NCI-H187 (cell line): ENCODE measurements at places on chromosomes 7 and 10.

- no peak for DNase-seq
Measured at GRCh38 chr10:84185526-84186175, 8.7 kb upstream of the CDHR1 start.

DNA sequence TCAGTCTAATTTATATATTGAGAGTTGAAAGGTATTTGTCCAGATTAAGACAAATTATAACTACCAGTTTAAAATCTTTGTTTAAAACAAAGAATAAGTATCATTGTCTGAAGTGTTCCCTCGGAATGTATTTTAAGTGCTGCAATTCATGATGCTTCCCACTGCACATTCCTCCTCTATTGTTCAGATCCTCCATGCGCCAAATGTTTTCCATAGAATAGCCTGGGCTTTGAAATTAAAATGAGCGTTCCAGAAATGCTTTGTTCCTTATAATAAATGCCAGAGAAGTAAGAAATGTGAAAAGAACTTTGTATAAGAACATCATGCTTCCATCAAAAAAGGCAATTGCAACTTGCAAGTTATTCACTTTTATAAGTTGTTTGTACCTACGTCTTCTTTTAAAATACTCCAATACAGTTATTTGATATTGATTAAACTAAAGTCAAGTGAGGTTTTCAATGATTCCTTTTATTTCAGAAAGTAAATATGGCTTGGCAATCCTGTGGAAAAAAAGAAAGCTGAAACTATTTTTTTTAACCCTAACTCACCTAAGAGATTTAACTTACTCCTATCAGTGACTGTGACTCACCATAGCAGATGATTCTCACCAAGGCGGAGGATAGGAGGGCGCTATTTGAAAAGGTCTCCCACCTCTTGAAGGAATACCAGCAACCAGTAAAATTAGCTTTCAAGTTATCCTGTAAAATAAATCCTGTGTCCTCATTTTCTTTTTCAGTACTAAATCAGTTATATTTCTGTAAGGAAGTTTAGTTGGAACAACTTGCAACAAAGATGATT, 85.8 kb downstream of the CTNNA3 start:
- DNase-seq: no peak

DNA sequence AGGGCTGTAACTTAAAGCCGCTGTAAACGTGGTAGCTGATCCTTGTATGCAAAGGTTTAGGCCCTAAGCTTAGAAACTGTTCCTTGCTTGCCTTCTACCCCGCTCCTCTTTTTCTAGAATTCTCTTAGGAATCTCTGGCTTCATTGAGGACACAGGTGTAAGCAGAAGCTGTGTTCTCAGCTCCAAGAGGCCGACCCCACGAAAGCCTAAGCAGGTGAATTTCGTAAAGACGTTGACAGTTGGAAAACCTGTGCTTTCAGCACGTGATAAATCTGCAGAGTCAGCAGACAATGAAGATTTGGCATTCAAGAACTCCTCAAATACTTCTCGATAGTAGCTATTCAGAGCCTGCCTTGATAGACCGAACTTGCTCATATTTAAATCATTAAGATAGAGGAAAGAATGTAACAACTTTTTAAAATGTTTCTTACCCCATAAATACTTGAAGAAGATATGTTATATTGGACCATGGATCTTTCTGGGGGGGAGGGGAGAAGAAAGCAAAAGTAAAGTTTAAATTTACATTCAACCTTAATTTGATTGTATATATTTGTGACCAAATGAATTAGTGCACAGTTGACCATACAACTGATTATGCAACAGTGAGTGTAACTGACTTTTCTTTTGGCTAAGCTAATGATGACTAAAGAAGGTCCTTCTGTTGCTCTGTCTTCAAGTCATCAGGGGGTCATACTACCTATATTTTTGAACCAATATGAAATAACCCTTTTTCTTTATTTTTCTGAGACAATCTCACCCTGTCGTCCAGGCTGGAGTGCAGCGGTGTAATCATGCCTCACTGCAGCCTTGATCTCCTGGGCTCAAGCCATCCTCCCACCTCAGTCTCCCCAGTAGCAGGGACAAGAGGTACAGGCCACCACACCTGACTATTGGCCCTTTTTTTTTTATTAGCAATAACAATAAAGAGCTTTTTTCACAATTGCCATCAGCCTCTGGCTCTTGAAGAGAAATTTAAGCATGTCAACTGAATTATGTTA, 1.2 kb upstream of the GDI2 start:
- no peak for DNase-seq

- no peak for DNase-seq
Measured at GRCh38 chr10:86403183-86403797, 36.7 kb upstream of the GRID1 start.

GRCh38 chr10:100046021-100046486, 35.6 kb downstream of the CPN1 start:
- DNase-seq: peak; percentile 65

- no peak for DNase-seq
Measured at GRCh38 chr7:7563813-7564212, 2.9 kb upstream of the MIOS start.

DNA sequence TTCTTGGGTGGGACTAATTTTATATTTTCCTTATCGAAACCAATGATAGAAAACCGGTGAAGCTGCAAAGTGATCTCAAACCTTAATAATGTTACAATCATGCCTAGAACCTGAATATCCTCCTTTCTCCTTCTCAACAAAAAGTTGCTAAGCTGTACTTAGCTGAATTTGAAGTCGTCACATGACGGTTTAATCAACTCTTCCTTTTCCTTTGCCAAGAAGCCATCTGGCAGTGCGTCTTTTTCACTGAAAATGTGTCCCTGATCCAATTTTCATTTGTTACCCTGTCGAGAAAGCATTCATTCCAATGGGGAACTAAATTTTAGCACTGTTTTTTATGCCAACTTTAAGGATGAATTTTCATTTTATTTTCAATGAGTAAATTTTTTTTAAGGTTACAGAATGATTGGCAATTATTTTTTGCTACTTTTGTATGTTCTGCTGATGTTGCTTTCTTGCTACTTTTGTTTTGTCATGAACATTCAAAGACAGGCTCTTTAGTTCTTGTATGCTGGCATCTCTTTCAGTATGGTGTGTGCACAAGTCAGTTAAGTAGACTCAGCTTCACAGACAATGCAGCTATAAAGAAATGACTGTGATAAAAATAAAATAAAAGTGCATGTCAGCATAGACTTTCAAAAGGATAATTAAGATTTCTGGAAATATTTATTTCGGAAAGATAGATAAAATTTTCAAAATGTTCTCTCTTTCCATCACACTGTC, 980.0 kb downstream of the DNAJB9 start:
- DNase-seq: no peak

GRCh38 chr7:24793982-24794648, 36.9 kb upstream of the GSDME start:
- DNase-seq: no peak

- no peak for DNase-seq
Measured at GRCh38 chr10:124637746-124638145, 106.4 kb downstream of the FAM53B start.

- no peak for DNase-seq
Measured at GRCh38 chr7:28086198-28086597, 94.4 kb downstream of the JAZF1 start.

DNA sequence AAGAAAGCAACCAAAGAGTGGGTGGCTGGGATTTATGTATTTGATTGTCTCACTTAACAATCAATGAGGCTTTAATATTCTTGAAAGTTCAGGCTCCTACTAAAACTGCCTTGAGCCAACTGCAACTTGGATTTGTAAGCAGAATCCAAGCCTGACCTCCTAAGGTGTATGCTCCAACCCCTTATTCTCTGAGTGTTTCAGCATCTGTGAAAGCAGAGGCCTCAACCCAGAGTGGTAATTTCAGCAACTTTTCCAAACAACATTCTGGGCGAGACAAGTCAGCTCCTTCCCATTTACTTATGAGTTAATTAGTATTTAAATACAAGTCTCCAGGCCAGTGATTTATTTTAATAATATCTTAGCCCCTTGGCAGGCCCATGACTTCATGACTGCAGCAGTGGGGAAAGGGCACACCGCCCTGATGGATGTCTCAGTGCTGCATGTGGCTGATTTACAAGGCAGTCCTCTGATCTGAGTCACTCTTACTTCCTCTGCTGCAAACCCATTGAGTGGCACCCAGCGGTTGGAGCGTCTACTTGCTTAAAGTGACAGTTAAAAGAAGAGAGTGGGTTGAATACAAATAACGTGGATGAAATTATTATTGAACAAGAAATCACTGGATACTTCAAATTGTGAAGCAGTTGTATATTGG, 209.1 kb downstream of the TRIL start:
- no peak for DNase-seq

DNA sequence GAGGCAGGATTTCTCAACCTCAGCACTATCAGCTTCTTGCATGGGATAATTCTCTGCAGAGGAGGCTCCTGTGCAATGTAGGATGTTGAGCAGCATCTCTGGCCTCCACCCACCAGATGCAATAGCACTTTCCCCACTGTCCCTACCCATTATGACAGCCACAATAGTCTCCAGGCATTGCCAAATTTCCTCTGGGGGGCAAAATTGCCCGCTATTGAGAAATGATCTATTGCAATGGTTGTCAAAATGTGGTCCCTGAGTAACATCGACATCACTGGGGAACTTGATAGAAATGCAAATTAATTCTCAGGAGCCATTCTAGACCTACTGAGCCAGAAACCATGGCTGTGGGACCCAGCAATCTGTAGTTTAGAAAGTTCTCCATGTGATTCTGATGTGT, 7.0 kb downstream of the KCNK18 start:
- DNase-seq: no peak

- DNase-seq: no peak
Measured at GRCh38 chr10:122142641-122143237, 128.4 kb upstream of the BTBD16 start.

GRCh38 chr7:50339990-50340500, 35.5 kb downstream of the IKZF1 start:
- no peak for DNase-seq

DNA sequence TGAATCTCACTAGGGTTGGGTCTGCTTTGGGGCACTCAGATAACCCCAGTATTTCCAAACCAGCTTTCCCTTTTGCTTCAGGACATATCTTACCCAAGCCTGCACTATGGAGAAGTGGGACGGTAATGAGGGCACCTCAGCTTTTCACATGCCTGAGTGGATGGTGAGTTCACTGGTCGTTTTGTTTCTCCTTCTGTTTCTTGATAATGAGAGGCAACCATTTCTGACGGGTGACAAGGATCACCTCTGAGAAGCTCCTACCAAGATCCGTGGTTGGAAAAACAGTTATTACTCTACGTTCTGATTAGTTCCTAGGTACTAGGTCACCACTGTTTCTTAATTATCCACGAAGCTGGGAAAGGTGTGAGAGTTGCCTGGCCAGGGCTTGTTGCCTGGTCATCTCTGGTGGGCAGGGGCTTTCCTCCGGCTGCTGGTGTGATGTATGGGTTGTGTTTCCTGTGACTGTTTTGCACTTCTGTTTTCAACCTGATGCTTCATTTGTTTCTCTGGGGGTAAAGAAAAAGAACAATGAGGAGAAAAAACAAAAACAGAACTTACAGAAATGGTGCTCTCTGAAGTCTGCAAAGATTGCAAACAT, 65.7 kb upstream of the STRIP2 start:
- no peak for DNase-seq

DNA sequence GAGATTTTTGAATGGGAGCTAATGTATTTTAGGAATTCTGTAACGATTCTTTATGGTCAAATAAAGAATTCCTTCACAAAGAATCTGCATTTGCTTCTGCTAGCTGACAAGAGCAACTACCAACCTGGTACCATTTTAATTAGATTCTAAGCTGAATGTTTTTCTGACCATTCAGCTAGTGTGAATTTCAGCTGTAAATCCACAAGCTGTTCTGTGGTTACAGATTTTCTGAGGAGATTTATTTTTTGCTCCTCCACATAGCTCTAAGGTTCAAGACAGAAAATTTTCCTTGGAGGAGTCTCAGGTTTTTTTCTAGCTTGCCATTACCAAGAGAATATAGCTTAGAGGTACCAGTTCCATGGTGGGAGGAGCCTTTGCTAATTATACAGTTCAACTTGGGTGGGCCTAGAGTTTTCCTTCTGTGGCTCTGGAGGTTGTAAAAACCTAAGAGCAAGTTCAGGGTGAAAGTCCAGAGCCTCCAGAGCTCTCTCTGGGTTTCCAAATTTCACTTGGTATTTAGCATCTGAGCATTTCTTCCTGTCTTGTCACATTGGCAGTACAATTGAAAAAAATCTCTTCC, 120.1 kb downstream of the JAZF1 start:
- DNase-seq: no peak

DNA sequence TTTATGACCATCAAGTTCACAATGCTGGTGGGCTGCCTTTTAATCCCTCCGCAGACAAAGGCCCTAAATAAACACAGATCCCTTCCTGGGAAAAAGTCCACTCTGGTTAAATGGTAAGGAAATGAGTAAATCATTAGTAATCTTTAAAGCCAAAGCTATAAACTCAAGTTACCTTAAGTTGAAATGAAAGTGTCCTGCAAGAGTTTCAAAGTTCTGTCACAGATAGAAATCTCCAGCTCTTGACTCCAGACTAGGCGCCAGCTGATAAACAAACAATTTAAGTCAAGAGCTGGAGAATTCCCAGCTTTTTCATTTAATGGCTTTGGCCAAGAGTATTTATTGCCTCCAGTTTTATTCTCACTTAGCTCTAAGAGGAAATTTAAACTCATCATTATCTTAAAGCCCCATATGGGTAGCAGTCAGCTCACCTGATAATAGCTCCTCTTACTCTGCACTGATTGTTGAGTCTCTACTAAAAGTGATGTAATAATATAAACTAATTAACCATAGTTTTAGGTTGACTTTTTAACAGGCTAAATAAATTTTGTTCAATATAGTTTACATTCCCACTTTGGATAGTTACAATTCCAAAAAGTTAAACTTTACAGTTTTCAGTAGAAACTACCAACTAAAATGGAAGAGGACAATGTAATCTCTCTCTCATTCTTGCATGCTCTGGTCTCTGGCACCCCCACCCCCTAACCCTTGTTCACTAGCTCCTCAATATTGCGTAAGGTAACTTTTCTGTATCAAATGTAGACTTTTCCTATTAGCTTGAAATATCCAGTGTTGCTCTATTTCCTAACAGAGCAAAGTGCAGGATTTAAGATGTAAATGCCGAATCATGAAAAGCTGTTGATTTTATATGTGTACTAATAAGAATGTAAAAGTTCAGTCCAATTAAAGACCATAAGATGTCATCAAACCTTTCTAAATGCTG, 56.1 kb downstream of the HIBADH start:
- peak; percentile 5 for DNase-seq

DNA sequence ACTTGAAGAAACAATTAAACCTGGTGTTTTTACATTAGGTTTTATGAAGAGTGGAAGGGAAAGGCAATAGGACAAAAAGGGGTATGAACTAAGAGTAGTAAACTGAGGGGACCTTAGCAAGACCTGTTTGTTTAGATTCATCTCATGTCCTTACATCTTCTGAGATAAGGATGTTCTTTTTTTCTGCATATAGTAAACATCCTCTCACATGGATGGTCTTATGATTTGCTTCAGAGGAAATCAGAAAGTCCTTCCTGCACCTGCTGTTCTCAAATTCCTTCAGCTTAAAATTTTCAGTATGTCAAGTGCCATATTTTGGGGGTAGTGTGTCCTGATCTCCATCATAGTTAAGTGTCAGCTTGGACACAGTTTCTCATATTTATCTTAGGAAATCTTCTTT, 232.6 kb downstream of the ADK start:
- DNase-seq: no peak
